ENCODE measurements at places on chromosomes 11 and 22.

GRCh38 chr11:111602865-111603610 lies 789 bp downstream of the SIK2 start:
- no peak for DNase-seq

- no peak for DNase-seq
Measured at GRCh38 chr22:50178471-50178864, 7.2 kb upstream of the TRABD start.

DNA sequence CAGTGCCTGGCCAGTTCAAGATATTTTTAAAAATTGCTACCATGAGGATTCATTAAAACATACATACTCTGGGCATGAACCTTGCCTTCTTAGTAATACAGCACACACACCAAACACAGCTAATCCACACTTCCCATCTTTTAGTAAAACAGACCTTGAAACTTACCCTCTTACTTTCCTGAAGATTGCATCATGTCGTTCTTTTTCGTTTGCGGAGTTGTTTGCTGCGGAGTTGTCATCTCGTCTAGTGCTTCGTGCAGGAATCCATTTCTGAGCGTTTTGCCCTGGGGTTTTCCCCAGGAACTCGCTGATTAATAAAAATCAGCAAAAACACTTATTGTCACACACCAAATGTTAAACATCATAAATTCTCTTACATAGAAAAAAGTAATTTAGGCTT lies 3.0 kb downstream of the EIF4G2 start:
- DNase-seq, result no peak

- peak; percentile 31 for DNase-seq
Measured at GRCh38 chr22:29306175-29306834, at the start of gene GAS2L1. Gene GAS2L1 (plus strand): TSS chr22:29306650. CDS start chr22:29308106, 1,456 bp downstream.

- DNase-seq, result no peak
Measured at GRCh38 chr11:115083144-115083806, 404.9 kb downstream of the NXPE2 start.

DNA sequence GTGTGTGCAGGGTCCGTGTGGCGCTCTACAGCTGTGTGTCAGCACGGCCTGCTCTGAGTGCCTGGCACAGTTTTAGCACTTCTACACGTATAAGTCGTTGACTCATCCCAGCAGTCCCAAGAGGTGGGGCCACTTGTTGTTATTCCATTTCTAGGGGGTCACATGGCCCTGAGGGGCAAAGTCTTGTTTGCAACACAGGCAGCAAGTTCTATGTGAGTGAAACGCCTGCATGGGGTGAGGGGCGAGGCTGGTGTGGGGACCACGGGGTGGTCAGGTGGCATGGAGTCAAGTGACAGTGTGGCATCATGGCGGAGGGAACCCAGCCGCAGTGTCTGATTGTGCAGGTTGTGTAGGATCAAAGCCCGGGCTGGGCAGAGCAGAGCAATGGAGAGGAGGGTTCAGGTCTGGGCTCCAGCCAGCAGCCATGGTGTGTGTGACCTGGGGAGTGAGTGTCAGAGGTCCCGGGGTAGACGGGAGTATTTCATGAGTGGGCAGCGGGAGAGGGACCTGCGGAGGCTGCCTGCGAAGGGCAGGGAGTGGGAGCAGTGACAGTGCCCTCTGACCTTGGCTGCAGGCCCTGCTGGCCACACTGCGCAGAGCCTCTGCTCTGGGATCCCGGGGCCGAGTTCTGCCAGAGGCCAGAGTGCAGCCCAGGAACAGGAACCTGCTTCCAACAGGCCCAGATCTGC lies 27.9 kb downstream of the SHANK3 start:
- DNase-seq, result no peak

DNA sequence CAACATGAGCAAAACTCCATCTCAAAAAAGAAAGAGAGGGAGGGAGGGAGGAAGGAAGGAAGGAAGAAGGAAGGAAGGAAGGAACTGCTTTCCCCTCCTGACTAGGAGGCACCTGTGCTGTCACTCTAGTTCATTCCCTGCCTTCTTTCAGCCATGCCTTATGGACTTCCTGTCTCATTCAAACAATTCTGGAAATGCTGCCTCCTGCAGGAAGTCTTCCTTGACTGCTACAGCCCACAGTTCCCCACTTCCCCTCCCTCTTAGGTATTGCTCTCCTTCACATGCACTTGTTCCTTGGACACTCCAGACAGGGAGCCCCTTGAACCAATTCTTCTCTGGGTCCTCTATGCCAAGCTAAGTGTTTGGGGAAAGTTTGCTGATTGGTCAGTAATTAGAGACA lies 31.6 kb upstream of the WNT11 start:
- DNase-seq, result no peak

DNA sequence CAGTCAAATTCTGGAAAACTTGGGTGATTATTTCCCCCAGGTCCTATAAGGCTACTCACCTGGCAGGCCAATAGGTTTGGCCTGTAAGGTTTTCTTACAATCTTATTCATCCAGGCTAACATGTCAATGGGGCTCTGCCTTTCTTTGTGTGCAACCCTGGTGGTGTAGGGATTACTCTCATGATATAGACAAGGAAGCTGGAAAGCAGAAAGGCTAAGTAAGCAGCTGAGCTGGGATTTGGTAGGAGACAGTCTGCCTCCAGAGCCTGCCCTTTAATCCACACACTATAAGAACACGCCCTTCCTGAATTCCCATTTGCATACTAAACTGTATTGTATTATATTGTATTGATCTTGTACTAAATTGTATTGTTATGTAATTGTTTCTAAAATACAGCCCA lies 373.3 kb upstream of the CCDC90B start:
- no peak for DNase-seq

DNA sequence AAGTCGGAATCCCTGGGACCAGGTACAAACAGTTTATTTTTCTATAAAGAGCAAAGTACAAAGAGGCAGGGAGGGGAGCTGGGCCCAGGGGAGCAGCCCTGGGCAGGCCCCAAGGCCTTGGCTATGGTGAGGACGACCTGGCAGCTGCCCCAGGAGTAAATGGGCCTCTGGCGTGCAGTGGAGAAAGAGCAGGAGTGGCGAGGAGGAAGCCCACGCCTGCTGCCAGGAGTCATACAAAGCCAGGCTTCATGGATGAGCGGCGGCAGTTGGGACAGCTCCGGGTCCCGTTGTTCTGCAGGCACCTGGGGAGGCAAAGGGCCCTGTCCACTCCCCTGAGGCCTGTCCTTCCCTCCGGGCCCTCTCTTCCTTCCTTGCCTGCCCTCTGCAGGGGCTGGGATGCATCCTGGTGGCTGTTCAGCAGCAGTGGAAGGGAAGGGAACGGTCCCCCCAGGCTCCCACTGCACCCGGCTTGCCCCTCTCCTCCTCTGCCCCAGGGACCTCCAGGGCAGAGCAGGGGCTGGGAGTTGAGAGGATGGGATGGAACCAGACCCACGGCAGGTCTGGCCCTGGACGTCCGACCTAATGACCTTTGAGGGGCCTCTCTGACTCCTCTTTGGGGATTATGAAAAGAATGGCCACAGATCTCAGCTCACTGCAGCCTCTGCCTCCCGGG lies 11.1 kb downstream of the RAPSN start:
- no peak for DNase-seq

GRCh38 chr22:29860006-29860766 lies 22.1 kb upstream of the ASCC2 start:
- DNase-seq, result no peak

DNA sequence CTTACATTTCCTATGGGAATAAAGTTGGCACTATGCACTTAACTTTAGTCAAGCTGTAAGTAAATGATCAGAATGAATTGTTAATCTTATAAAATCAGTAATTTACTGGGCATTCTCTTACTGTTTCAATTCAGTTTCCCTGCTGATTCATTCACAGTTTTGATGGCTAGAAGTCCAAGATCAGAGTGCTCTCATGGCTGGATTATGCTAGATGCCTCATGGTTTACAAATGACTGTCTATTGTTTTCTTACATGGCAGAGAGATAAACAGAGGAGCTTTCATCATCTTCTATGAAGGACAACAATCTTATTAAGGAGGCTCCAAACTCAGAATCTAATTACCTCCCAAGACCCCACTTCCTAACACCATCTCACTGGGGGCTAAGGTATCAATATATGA lies 135.1 kb upstream of the CARD18 start:
- no peak for DNase-seq

DNA sequence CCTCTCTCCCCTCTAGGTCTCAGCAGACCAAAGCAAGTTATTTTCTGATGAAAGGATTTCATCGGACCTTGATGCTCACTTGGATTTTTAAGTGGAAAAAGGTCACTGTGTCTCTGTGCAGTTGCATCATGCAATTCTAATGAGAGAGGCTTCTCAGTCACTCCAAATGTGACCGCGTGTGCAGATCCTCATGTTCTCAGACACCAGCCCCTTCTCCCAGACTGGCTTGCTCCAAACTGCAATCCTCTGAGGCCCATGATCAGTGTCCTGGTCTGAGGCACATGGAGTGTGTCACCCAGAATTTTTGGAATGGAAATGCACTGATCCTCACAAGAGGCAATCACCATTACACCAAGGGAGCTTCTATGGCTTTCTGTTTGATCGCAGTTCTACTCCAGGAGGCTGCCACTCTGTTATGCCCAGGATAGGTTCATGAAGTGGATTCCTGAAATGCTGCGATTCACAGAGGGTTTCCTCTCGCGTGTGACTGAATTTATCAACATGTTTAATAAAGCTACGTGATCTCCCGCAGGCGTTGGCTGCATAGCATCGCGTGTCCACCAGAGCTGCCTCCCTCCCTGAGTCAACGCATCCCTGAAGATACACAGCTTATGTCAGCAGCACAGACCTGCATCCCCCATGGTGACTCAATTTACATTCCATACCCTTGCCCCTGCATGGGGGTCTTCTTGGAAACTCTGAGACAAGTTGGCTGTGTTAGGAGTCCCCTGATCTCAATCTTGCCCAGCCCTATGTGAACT lies 544.6 kb upstream of the B3GAT1 start:
- no peak for DNase-seq

DNA sequence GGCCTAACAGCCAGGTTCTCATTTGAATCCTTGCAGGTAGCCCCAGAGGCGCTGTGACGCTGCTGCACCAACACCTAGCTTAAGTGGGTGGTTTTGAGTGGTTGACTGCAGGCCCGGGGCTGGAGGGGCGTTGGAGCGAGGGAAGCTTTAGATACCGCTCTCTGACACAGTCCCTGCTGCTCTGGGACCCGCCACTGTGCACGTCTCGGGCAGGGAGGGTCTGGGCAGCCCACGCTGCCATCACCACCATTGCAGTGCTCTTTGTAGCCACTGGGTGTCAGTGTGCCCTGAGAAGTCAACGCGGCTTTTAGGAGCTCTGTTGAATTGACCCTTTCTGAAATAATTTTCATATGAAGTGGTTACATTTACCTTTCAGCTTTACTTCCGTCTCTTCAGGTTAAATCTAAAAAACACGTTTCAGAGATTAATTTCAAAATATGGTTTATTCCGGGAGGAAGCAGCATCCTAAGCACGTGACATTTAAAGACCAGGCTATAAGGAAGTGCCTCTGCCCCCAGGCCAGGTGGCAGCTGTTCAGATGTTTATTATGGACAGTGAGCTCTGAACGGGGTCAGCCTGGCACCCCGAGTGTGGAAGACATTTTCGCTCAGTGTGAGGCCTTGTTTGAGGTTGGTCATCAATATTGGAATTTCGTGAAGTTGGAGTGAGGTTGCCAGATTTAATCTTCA lies 30.9 kb upstream of the PARVB start:
- DNase-seq, result peak; percentile 20

DNA sequence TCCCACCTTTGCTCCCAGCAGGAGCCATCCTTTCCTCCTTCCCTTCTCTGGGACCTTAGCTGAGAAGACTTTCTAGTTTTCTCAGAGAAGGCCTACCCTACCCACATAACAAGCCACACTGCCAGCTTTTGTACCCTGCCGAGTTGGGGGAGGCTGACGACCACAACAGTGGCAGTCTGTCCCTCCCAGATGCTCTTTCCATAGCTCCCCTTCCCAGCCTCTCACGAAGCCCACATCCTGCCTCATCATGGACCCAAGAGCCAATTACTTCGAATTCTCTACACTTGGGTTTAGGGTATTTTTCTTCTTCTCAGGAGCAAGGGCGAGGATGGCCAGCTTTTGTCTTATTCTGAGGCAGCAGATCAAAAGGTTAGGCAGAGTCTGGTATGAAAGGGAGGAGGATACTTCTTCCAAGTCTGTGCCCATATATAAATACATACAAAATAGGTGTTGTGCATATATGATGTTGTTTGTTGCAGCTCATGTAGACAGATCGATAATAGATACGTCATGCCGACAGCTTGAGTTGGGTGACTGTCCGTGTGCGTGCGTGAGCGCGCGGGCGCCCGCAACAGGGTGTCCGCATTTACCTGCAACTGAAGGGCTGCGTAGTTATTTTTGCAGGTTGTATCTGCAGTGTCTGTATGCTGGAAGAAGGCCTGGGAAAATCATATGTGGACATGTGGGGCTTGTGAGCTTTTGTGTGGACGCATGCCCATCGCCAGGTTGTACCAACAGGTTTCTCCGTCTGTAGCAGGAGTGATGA lies 846 bp upstream of the NRGN start:
- no peak for DNase-seq

DNA sequence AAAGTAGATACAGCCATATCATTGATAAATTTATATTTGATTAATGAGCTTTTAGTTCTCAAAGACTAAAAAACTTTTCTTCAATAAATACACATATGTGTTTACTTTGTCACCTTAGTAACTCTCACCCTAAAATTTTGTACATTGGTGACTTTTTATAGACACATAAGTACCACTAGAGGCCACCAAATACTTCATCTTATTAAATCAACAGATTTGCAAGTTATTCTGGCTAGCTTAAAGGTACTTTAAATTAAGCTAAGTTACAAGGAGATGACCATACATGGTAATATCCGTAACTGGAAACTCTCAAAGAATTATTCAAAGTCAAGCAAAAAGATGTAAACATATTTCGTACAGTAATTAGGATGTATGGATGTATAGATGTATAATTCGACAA lies 112.2 kb downstream of the SBF2 start:
- peak; percentile 40 for DNase-seq

- no peak for DNase-seq
Measured at GRCh38 chr11:93407777-93408401, 77.3 kb downstream of the DEUP1 start.

Data from fibroblast of skin of left quadriceps (primary cell).